ENCODE measurements at places on chromosomes 5 and 9.

GRCh38 chr5:59777028-59777427 lies 116.5 kb downstream of the PDE4D start:
- DNase-seq: no peak

- DNase-seq: no peak
These were observed 140.0 kb downstream of the MUSK start for GRCh38 chr9:110808599-110808980.

DNA sequence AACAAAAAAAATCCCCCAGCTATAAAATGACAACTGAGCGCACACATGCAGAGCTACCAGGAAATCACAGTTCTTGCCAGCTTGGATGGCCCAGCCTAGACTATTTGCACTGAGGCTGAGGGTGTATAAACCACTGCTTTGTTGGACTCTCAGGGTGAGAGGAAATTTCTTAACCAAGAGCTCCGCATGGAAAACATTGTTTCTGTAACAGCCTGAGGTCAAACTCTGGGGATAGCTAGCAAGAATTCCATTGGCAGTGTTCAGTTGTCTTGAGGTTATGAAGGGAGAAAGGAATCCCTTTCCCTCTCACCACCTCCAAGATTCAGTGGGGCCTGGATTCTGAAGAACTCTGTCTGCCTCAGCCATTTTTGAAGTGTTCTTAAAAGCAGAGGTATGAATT lies 360.0 kb downstream of the OSTF1 start:
- no peak for DNase-seq

- DNase-seq: no peak
These were observed 237.6 kb upstream of the RGMB start for GRCh38 chr5:98535901-98536300.

- DNase-seq: no peak
These were observed 46.2 kb upstream of the FABP6 start for GRCh38 chr5:160183075-160183474.

GRCh38 chr9:113355040-113355596 lies 5.8 kb downstream of the BSPRY start:
- no peak for DNase-seq

DNA sequence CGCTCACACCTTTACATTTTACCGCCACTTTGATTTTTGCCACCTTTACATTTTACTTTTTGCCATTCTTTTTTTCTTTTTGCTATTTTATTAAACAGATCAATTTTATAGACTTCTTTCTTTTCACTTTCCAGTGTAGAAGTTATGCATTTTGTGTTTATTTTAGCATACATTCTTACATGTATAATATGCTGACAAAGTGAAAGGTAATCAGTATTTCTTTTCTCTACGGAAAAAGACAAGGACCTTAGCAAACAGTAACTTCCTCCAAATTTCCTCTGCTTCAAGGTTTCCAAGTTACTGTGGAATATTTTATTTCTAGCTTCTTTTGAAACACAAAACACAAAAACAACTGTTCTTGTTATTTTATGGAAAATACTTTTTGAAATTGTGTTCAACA lies 97.0 kb downstream of the CEMIP2 start:
- no peak for DNase-seq

DNA sequence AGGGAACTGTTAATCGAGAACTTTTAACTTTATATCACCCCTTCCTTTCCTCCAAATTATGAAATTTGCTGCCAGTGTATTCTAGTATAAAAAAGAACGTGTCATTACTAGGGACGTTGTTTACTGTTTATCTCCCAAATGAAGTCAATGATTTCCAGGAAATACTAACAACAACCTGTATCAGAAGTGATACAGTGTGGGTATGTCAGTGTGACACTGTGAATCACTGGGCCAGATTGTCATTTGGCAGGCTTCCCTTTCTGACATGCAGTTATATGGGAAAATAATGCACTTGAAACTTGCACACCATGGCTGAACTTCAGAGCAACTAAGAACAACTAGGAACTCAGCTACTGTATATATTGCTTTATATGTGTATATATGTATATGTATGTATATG lies 12.6 kb downstream of the ZNF462 start:
- no peak for DNase-seq

DNA sequence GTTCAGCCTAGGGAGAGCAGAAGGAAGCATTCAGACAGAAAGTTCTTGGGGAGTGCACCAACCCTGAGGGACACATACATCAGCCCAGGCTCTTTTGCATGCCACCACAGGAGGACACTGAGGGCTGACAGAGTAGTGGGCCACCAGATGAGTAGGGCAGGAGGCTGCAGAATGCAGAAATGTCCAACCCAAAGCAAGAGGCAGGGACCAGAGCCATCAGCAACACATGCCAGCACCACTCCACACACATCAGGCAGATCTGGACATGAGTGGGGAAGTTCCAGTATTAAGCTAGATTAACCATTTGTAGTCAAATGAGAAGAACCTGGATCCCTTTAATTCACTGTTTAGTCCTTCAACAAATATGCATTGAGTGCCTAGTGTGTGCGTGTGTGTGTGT lies 35.7 kb upstream of the OTULINL start:
- DNase-seq: no peak
